ENCODE measurements at places on chromosomes 6 and 20.

- DNase-seq = no peak
Observed at GRCh38 chr6:2959909-2960719, 11.3 kb downstream of the SERPINB6 start.

DNA sequence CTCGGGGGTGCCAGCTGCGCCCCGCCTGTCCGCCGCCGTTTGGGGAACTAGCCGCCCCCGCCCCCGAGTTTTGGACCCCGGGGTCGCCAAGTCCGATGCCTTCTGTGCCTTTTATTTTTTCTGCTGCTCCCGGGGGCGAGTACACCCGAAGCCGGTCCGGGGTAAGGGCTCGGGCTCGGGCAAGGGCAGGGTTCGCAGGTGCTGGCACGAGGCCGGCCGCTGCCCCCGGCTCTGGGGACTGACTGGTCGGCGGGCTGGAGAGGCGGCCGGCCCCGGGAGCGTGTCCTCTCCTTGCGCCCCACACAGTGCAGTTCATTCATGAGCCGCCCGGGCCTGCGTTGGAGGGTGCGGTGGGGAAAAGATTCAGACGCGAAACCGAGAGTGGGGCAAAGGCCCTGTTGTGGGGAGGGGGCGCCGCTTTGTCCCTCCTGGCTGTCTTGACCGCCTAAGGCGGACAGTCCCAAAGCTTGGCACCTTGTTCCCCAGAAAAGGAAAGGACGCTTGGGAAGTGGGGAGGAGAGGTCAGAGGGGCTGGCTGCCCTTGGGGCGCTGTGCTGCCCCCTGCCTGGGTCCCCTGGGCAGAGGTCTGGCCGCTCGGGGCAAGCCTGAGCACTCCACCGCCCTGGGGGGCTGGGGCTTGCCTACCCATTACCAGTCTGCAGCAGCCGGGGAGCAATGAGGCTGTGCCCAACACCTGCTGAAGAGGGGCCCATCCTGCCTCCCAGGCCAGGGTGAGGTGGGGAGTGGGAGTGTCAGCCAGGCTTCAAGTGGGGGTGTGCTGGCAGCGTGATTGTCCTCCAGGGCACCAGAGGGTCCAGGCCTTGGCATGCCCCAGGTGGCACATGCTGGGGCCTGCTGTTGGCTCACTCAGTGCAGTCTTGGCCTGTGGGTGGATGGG lies 915 bp downstream of the TMEM63B start:
- DNase-seq = peak; percentile 12

DNA sequence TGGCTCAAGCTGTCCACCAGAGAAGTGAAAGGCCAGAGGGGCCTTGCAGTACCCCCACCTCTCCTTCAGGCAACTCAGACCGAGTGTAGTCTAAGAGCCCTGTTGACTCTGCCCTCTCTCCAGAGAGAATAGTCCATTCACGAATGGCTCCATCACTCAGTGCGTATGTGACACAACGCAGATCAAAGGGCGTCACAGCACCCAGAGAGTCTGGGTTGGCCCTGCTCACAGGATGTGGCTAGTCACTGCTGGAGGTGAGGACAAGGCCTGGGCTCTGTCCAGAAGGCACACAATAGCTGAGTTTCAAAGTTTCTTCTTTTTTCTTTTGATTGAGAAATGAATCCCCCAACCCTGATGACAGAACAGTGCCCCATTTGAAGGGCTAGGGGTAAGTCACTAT lies 74.1 kb downstream of the TRMT11 start:
- no peak for DNase-seq

DNA sequence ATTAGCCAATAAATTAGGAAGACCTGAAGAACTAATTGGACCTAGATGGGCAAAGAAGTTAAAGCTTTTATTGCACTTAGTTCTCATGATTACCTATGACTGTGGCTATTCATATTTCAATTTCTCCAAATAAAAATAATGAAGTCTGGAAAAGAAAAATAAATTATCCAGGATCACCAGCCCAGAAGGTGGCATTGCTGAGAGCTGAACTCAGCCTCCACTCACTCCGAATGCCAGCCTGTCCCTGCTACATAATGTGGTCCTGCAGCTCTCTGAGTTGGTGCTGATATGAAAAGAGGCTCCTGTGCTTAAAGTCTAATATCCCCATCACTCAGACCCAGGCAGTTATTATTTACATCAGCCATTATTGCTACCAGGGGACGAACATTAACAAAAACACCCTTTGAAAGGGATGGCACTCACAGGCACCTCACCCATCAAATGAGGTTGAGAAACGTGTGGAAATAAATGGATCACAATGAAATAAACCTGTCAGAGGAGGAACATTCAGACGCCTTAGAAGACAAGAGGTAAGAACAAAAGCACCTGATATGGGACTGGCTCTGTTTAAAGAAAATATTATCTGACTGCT lies 649.7 kb upstream of the CHD6 start:
- no peak for DNase-seq

DNA sequence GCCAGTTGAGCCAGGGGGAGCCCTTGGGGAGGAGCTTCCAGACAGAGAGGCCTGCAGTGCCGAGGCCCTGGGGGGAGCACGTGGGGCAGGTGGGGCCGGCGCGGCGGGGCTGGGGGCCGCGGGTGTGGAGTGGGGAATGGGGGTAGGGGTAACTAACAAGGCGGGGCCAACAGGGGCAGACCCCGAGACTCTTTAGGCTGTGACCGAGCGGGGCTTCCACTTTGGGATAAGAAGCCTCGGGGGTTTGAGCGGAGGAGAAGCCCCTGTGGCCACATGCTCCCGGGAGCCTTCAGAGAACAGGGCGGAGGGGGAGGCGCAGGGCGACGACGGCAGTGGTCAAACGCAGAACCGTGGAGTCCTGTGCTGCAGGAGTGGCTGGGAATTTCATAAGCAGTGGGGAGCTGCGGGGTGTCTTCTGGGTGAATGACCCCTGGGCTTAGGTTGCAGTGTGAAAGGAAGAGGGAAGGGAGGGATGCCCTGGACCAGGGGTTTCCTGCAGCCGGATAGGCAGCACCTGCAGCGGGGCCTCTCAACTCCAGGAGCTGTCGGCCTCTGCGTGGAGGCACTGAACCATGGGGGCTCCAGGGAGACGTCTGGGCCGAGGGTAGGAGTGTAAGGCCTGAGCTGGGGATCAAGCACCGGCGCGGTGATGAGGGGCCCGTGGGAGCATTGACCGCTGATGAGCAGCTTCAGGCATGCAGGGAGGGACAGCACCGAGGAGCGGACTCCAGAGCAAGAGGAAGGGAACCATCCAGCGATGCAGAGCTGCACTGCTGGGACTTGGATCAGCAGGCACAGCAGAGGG lies 121.0 kb downstream of the SYNDIG1 start:
- DNase-seq = no peak

DNA sequence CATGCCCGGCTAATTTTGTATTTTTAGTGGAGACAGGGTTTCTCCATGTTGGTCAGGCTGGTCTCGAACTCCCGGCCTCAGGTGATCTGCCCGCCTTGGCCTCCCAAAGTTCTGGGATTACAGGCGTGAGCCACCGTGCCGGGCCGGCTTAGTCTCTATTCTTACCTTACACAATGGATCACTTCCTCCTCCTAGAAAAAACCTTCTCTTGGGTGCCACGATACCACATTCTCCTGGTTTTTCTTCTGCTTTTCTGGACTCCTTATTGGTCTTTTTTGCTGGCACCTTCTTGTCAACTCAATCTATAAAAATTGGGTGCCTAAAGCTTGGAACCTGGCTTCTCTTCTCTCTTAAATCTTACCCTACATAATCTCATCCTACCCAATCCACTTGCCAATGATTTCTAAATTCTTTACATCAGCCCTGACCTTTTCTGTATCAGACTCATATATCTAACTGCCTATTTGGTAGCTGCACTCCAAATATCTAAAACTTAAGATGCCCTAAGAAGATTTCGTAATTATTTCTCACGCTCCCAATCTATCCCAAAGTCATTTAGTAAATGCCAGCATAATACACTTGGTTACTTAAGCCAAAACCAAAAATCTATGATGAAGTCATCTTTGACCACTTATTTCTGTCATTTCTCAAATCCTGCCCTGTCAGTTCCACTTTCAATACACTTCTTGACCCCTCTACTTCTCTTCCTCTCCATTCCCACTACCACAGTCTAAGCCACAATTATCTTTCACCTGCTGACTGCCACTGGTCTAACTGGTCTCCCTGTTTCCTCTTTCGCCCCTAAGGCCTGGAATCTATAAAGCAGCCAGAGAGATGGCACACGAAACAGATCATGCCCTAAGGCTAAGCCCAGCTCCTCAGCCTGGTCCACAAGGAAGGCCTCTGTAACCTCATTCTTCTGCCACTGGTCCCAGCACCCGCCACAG lies 43.2 kb downstream of the ELMO2 start:
- DNase-seq = no peak

DNA sequence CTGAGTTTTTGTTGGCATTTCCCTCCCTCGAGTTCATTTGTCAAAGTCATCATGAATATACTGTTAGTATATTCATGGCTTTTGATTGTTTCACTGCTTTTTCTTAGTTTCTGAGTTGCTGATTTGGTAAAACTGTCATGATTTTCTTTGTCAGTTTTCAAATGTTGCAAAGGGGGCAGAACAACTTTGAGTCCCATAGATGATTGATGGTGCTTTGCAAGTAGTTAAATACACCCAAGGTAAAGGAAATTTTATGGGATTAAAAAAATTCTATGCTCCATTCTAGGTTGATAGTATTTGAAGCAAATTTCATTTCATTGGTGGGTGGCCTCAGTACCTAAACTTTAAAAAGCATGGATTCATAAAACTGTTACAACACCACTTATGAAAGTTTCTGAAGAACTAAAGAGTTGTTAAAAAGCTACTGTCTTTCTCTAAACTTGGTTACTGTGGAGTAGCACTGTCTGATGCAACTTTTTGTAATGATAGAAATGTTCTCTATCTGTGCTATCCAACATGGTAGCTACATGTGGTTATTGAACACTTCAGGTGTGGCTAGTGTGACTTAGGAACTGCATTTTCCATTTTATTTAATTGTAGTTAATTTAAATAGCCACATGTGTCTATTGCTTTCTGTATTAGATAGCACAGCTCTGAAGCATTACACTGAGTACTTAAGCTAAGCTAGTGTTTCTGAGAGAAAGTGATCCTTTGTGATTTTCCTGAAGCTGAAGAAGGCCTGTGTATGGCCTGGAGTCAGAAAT lies 153.6 kb downstream of the ZFAND3 start:
- DNase-seq = no peak

GRCh38 chr6:148898376-148899014 lies 151.7 kb downstream of the UST start:
- no peak for DNase-seq

- no peak for DNase-seq
Observed at GRCh38 chr6:168042426-168043192, 36.4 kb downstream of the FRMD1 start.

- DNase-seq = no peak
Observed at GRCh38 chr20:11108102-11108810, 434.5 kb upstream of the JAG1 start.

DNA sequence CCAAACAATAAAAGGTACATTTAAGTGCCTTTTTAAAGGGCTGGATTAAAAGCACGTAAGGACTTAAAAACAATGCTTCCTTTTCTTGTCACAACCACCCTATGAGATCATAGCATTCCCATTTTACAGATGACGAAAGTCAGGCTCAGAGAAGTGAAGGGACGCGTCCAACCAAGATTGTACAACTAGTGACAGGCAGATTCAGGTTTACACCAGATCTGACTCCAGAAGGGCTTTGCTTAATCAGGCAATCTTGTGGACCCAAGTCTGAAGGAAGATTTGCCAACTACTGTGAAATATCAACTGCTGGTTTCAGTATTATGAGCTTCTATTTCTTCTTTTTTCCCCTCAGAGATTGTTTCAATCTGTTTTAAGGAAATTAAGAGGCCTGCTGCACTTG lies 877 bp downstream of the ENPP4 start:
- no peak for DNase-seq

DNA sequence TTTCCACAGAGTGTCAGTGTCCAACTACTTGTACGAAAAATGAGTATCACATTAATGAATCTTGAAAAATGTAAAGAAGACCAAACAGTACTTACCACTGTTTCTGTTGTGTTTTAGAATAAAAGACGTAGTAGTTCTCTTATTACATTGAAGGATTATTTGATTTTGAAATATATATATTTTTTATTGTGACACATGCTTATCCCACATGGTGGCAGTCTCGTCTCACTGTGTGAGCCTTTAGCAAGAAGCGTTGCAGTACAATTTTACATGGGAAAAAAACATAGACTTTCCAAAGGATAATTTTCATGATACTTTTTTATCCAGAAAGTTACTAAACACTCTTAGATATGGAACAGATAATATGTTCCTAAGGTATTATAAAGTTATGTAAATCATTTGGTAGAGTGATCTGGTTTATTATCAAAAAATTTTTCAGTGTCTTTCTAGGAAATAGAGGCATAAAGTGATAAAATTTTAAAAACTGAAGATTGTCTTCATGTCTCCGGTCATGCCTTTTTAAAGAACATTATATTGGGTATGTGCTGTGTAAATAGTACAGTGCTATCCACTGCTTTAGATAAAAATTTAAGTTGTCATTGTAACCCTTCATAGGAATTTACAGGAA lies 117.5 kb upstream of the SAMD5 start:
- DNase-seq = no peak

DNA sequence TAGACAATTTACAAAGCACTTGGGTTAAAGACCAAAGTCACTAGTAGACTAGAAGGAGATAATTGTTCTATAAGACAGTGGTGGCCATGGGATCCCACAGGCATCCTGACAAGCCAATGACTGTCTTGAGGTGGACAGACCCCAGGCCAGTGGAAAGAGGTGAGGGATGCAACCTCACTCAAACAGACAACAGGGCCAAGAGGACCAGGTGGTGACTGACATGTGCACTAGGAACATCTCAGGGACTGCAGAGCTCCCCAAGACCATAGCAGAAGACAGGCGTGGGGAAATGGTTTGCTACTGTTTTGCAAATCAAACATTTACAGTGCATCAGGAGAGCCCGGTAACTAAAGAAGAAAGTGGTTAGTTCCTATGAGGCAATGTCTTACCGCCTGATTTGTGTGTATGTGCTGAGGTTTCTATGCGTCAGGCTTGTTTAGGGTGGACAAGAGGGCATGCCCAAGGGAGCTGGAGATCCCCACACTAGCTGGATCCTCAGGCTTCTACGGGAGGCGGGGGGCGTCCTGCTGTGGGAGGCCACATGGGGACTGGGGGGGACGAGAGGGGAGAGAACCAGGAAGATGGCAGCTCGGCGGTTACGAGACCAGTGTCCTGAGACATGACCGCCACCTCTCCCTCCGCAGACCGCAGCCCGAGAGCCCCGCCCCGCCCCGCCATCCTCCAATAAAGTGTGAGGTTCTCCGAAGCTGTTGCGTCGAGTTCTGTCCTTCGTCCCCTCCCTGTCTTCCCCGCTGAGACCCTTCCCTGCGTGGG lies 623 bp upstream of the MRPS26 start:
- DNase-seq = no peak

- peak; percentile 43 for DNase-seq
Observed at GRCh38 chr6:28251661-28252008, 434 bp downstream of the ZKSCAN4 start.

GRCh38 chr6:45478240-45478639 lies 100.5 kb upstream of the SUPT3H start:
- no peak for DNase-seq

- DNase-seq = no peak
Observed at GRCh38 chr20:44188752-44189151, 1.8 kb upstream of the JPH2 start.

DNA sequence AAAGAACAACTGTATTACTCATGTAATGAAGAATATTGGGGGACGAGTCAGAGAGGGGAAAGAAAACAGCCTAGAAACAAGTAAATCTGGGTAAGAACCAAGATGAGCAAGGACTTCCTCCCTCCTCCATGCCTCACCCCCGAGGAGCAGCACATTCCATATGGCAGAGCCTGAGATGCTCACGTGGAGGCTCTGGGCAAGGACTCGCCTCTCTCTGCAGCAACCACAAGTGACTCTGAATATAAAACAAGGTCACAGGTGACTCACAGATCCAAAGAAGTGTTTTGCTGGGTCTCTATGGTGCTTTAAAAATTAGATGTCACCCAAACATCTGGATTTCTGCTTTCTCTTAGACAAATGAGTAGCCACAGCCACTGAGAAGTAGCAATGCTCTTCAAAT lies 453.0 kb upstream of the SULF2 start:
- DNase-seq = no peak
